ENCODE measurements at places on chromosomes 2 and 18. TPM values are rescaled to one million over a fixed set of nuclear protein-coding genes. Genes with fewer than 3 reads are reported as not detected.

DNA sequence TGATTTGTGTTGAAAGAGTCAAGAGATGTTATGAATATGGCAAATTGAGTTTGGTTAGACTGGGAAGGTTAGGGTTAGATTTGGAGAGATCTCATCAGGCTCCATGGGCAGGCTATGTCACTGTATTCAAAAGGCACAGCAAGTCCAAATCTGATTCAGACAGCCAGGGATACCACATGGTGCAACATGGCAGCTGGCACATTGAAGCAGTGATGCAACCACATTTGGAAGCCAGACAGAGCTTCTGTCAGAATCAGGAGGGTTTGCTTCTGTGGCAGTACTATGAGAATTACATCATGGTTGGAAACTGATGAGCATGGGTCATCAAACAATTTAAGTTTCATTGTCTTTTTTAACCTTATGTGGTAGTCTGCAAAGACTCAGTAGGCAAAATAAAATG lies 772.2 kb downstream of the SUCLG1 start:
- DNase-seq: no peak

DNA sequence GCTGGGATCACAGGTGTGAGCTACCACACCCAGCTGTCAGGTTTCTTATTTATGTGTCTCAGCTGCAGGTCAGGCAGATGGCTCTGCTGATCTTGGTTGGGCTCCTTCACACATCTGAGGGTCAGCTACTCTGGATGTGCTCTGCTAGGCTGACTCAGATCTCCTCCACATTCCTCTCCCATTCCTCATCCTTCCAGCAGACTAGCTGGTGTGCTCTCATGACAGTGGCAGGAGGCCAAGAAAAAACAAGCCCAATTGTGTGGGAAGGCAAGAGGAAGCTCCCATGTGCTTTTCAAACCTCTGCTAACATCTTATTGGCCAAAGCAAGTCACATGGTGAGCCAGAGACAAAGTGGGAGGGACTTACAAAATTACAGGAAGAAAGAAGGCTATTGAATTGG lies 11.7 kb upstream of the MSH6 start:
- no peak for DNase-seq

DSEL gene
- total RNA-seq: 0.53 TPM

DNA sequence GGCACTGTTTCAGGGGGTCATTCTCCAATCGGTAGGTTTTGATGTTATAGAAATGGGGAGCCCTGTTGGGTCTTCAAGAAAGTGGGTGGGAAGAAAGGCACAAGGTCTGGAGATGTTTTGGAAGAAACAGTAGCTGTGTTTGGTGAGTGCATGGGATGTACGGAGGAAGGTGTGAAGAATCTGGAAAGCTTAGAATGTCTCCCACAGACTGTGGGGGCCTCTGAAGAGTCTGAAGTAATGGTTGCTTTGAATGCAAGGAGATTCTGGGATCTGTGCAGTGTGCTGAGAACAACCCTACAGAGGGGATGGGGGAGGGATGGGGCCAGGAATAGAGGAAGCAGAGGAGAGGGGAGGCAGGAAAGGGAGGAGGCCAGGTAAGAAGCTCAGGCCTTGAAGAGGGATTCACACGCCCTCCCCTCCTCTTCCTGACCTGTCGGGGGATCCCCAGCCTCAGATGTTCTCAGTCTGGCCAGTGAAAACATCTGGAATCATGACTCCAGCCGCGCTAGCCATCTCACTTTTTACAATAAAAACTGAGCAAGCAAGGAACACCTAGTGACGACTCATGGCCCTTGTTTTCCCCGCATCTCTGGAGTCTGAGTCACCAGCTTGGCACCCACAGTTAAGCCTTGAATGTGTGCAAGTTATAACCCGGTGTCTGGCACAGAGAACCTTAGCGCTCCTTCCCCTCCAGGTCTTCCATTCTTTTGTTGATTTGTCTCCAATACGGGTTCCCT lies 74.2 kb downstream of the SH3BP4 start:
- DNase-seq: no peak

DNA sequence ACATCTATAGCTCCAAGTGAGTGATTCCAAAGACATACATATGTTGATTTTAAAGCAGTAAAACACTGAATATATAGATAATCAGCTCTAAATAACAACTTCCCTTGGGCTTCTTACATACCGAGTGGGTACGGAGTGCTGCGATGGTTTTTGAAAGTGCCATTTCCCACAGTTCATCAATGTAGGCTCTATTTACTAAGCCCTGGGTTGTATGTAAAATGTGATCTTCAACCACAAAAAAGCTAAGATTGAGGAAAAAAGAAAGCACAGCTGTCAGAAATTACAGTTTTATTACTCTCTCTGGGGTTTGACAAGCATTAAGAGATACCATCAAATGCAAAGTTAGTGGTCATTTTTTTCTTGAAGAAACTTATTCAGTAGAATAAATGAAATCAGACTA lies 312.8 kb downstream of the EXOC6B start:
- DNase-seq: no peak

- DNase-seq: no peak
Observed at GRCh38 chr18:8001711-8002301, 434.7 kb downstream of the PTPRM start.
